AG09309 (cell line): ENCODE measurements at places on chromosomes 12 and 14.

- DNase-seq, result no peak
These were observed 16.2 kb downstream of the SYNE3 start for GRCh38 chr14:95500201-95500681.

DNA sequence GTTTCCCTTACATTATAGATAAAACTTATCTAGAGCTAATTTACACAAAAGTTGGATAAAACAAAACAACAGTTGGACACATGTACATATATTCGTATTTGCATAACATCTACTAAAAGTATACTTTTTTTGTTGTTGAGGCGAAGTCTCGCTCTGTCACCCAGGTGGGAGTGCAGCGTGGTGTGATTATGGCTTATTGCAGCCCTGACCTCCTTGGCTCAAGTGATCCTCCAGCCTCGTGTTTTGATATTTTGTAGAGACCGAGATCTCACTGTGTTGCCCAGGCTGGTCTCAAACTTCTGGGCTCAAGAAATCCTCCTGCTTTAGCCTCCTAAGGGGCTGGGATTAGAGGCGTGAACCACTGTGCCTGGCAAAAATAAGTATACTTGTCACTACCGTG, 9.4 kb downstream of the SYNE2 start:
- no peak for DNase-seq

GRCh38 chr12:64760808-64761573, 1.8 kb upstream of the GNS start:
- no peak for DNase-seq

- DNase-seq, result no peak
These were observed 75.1 kb downstream of the NOC4L start for GRCh38 chr12:132219323-132219722.

GRCh38 chr14:75274050-75274898, 4.4 kb upstream of the FOS start:
- DNase-seq, result no peak

GRCh38 chr12:77741974-77742517, 88.6 kb upstream of the NAV3 start:
- DNase-seq, result no peak

GRCh38 chr12:132523576-132524331, 33.8 kb downstream of the FBRSL1 start:
- no peak for DNase-seq

GRCh38 chr12:107429006-107429705, 256.4 kb upstream of the PWP1 start:
- DNase-seq, result no peak

- peak; percentile 66 for DNase-seq
These were observed 31.9 kb upstream of the NCOR2 start for GRCh38 chr12:124599074-124599999.

DNA sequence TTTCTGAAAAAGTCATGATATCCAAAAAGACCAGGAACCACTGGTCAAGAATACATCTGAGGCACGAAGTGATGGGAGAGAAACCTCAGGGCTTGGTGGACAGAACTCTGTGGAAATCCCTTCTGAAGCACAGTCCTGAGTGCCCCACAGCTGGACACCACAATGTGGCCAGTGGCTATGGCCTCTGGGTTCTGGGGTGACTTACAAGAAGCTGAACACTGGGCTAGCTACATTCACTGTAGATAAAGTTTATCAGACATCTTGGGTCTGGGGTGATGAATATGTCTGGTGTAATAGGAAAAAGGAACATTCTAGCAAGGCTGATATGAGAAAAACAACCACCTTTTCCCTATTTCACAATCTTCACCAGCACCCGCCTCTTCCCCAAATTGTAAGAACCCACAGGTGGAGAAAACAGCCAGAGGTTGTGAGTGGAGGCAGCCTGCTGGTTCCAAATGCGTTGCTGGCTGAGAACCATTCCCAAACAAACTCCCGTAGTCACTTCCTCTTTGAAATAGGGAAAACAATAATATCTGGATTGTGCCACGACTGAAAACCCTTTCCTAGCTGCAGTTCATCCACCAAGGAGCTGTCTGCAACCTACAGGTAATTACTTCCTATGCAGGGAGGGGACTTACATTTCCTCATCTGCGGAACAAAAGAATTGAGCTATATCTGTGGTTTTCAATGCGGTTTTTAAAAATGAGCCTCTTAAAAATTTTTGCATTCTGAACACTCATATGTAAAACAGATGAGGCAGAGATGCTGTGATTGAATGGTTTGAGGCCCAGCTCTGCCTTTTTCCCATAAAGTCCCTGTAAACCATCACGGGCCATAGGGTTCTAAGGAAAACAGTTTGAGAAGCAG, 193.6 kb downstream of the SLC41A2 start:
- DNase-seq, result no peak

- no peak for DNase-seq
These were observed 945 bp upstream of the HIP1R start for GRCh38 chr12:122834104-122834920.

GRCh38 chr12:80802652-80803400, 86.1 kb downstream of the MYF5 start:
- no peak for DNase-seq

DNA sequence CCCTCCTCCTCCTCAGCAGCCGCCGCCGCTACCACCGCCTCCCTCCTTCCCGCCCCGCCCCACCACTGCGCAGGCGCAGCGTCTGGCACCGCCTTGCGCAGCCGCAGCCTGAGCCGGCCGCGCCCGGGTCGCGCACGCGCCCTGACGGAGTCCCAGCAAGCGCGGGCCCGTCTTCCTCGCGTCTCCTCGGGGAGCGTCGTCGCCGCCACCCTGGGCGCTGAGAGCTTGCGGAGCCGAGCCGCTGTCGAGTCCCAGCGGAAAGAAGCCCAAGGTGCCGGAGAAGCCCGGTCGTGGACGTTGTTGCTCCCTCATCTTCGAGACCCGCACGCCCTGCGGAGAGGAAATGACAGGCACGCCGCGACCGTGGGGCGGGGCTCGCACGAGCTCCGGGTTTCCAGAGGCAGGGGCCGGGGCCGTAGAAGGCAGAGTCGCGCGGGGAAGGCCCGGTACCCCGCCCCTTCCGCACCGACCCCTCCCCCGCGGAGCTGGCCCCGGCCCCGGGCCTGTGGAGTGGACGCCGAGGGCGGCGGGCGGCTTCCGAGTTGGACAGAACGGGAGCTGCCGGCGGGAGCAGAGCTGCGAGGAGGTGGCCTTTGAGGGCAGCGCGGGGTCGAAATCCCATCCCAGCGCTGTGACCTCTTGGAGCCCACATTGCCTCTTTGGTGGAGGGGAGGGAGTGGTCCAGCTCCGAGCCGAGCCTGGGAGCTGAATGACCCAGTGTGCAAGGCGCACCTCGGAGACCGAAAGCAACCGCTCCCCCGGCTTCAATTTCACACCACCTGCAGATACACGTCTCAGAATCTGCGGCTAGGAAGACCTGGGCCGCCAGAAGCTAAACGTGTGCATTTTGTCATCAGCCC, 469 bp upstream of the RAB35 start:
- DNase-seq, result peak; percentile 46

DNA sequence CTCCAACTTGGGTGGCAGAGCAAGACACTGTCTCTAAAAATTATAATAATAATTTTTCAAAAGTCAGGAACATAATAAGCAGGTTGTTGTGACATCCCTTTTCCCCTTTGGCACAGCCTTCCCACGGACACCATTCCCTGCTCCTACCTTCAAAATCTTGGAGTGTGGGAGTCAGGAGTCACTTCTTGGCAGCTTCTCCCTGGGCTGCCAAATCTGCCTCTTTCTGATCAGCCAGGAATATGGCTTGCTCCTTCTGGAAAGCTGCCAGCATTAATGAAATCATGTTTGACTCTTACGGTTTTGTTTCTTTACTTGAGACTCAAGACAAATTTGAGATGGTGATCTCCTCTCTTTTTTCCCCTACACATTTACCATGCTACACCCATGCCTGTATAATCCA, 391.4 kb upstream of the SYT1 start:
- DNase-seq, result no peak

DNA sequence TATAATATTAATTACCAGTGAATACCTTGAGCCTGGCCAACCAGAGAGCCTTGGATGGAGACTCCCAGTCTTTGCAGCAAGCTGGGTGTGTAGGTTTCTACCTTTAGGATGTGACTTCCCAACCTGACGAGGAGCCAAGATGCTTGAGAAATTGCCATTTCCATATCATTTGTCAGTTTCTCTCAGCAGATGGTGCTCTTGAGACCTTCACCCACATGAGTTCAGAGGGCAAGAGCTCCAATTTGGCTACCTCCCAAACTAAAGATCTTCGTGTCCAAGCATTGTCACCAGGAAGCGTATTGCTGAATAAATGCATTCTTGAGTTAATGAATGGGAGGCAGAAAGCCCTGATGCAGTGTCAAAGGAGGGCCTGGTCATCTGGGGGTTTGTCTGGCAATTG, 106.4 kb upstream of the TBX5 start:
- DNase-seq, result no peak

DNA sequence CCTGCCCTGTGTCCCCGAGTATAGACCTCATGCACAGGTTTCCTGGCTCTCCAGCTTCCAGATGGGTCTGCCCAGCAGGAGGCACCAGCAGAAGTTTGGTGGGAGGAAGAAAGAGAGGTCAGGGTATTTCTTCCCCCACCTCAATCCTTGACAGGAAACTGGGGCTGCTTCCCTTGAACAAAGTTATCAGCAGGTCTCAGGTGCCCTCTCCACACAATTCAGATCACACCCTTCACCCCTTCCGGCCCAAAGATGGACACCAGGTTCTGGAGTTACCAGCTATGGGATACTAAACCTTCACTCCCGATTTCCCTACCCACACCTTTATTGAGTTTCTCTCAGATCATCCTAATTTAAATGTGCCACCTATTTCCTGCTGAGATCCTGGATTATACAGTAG, 1.2 kb downstream of the SART3 start:
- no peak for DNase-seq

GRCh38 chr12:31236998-31237637, 88.8 kb downstream of the SINHCAF start:
- DNase-seq, result no peak

DNA sequence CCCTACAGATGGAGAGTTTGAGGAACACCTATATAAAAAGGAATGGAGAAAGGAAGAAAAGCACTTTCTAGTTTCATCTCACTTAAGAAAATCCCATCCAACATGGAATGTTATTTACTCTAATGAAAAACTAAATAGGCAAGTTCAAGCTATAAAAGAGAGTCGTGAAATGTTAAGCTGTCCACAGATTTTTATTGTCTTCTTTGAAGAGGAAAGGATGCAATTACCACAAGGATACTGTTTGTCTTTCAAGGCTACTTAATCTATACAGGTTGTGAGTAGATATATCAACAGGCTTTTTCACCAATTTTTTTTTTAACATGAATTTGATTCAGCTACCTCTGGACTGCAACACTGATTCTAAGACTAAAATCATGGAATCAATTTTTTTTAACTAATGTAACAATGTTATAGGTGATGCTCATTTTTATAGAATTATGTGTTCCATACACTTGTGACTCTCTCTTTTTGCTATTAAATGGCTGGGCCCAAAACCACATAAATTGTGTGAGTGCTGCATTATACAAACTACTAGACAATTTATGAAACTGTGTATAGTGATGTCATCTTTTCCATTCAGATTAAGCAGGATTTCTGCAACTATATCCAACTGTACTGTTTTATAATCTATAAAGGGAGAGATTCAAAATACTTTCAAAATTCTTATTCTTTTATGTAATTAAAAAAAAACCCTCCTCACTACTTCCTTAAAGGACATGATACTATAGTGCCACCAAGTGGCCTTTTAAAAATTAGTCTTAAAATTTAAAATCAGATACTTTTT, 26.8 kb upstream of the BMAL2 start:
- peak; percentile 24 for DNase-seq

GRCh38 chr14:96894966-96895365, 97.8 kb downstream of the VRK1 start:
- DNase-seq, result no peak

- no peak for DNase-seq
These were observed 8.7 kb upstream of the ZNF385A start for GRCh38 chr12:54393207-54393609.

DNA sequence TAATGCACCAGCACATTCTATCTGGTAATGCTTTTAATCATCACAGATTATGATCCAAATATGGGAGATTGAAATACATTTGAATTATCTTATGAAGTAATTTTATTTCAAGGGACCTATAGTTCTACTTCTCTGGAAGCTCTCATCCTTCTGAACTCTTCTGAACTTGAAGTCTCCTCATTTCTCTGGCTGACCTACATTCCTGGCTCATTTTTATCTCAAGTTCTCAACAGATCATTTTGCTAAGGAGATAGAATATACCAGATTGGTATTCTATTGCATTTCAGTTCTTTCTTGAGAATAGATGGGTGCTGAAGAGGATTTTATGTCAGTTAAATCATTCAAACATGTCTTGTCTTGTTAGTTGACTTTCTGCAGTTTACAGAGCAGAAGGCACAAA, 7.9 kb downstream of the HMGA2 start:
- DNase-seq, result no peak

DNA sequence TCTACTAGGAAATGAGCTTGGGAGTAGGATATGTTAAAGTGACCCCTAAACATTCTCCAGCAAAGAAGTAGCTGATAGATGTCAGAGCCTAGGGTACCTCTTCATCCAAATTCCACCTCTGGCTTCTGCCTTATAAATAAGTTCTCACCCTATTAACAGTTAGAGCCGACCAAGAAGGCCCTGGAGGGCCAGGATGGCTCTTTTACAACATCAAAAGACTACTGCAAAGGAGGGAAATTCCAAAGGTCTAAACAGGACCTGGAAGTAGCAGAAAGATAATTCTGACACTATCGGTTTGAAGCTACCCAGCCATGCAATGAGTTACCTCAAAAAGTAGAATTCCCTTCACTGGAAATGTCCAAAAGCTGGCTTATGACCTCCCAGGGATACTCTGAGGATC, 90.0 kb downstream of the PPM1H start:
- DNase-seq, result no peak

DNA sequence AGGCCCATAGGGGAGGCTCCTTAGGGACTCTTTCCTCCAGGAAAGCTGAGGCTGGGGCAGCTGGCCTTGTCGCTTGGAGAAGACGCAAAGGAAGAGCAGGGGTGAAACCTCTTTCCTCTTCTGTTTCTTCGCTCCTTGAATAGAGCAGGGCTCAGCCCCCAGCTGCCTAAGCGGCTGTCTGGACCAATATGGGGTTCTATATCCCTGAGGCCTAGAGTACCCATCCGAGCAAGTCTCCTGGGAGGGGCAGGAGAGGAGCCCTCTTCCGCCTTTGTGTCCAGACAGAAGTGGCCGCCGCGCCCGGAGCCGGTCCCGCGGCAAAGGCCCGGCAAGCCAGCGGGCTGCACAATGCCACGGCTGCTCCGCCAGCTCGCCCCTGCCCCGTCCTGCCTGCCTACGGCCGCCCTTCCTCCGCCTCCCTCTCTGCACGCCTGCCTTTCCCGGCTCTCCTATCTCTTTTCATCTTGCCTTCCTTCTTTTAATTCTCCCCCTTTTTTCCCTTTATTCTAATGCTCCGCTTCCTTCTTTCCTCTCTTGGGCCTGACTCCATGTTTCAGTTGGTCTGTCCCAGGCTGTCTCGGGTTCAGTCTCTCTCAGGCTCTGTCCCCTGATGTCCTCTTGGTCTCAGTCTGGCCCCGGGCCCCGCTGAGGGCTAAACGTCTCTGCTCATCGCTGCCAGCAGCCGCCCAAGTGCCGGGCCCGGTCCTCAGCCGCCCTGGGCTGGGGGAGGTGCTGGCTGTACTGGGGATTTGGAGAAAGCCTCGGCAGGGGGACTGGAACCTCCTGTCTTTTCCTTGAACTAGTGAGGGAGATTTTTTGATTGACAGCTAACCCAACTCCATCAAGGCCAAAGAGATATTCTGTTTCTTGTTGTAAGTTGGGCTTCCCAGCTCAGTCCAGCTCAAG, 2.5 kb upstream of the HOXC9 start:
- DNase-seq, result no peak

- no peak for DNase-seq
These were observed 14.5 kb upstream of the CERS5 start for GRCh38 chr12:50181691-50182090.
